ENCODE measurements at places on chromosomes 1 and 21.

- DNase-seq, result no peak
Observed at GRCh38 chr1:86933562-86934377, 19.3 kb downstream of the HS2ST1 start.

DNA sequence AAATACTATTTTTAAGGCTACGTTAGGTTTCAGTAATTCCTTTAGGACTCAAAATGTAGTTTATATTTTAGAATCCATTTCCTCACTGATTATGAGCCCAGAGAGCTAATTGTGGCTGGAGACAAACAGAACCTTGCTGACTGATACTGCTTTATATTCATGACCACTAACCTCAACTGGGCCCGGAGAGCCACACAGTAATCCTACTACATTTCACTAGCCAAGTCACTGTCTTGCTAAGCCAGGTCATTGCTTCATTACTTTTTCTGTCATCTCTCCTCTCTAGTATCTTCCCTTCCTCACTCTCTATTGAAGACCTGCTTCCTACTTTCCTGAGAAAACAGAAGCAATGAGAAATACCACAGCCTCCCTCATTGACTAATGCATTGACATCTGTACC lies 24.7 kb downstream of the IL23R start:
- no peak for DNase-seq

GRCh38 chr1:108862017-108862610 lies 5.2 kb upstream of the AKNAD1 start:
- no peak for DNase-seq

DNA sequence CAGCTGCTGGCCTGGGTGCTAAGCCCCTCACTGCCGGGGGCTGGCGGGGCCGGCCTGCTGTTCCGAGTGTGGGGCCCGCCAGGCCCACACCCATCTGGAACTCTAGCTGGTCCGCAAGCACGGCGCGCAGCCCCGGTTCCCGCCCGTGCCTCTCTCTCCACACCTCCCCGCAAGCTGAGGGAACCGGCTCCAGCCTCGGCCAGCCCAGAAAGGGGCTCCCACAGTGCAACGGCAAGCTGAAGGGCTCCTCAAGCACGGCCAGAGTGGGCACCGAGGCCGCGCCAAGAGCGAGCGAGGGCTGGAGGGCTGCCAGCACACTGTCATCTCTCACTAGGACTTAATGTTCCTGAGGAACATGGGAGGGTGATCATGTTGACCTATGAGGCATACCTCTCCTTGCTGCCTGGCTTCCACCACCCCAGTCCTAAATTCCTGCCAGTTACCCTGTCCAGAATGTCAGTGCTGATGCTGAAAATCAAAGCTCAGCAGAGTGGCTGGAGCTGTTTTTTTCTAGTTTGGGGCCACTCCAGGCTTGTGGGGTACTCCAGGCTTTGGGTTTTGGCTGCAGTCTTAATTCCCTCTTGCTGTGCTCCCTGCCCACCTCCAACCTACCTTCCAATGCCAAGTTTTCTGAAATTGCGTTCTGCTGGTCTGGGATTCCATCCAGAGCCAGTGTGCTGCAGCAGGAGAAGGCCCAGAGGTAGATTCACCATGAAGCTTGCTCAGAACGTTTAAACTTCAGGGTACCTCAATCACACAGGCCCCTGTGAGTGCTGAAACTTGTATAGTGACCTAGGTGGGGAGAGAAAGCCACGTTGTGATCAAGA lies 44.2 kb upstream of the LPGAT1 start:
- no peak for DNase-seq

GRCh38 chr1:113692824-113693431 lies 66.4 kb downstream of the PHTF1 start:
- DNase-seq, result no peak

- DNase-seq, result peak; percentile 52
Observed at GRCh38 chr1:156643778-156644092, 1.8 kb downstream of the BCAN start.

DNA sequence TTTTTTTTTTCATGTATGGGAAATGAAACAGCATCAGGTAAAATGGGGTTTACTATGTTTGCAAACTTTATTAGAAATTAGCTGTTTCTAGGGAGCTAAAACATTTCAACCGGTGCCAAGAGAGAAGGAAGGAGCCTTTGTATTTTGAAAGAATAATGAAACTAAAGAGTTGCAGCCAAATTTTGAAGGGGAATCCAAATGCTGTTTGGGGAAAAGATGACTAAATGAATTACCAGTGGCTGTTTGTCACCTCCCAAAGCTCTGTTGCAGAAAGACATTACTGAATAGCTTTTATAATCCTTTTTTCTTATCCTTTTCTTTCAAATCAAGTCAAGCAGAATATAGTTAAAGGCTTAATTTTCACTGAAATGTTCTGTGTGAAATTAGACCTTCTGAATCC lies 591.3 kb upstream of the ADGRL2 start:
- no peak for DNase-seq

GRCh38 chr1:2495546-2495945 lies 19.5 kb downstream of the PLCH2 start:
- DNase-seq, result no peak

- no peak for DNase-seq
Observed at GRCh38 chr21:25562660-25563059, 44.6 kb downstream of the MRPL39 start.

GRCh38 chr1:54671985-54672608 lies 30.5 kb downstream of the MROH7 start:
- no peak for DNase-seq

DNA sequence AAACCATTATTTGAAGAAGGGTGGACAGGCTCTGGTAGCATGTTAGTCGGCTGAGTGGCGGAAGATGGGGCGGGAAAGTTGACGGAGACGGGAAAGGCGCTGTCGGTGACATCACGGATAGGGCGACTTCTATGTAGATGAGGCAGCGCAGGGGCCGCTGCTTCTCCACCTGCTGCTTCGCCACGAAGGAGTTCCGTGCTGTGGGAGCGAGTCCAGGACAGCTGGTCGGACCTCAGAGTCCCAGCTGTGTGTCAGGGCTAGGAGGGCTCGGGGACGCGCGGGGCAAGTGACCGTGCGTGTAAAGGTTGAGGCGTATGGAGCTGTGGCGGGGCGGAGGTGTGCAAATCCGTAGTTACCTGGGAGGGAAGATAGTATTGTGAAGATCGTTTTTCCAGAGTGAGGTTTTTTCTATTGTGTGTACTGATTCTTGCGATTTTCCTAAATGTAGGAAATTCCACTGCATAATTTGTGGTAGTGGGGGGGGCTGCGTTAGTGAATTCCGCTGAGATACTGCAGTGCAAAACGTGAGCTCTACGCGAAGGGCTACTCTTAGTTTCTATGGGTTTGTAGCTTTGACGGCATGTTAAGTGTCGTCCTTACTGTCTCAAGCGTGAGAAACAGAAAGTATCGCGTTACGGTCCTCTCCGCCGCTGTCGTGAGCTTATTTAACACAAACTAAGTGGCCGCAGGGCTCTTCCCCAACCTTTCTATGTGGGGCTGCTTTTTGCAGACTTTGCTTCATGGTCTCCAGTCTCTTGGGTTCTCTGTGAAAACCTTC lies 111.2 kb upstream of the NBPF11 start:
- DNase-seq, result no peak

- DNase-seq, result no peak
Observed at GRCh38 chr1:74681449-74681848, 7.9 kb upstream of the ERICH3 start.

DNA sequence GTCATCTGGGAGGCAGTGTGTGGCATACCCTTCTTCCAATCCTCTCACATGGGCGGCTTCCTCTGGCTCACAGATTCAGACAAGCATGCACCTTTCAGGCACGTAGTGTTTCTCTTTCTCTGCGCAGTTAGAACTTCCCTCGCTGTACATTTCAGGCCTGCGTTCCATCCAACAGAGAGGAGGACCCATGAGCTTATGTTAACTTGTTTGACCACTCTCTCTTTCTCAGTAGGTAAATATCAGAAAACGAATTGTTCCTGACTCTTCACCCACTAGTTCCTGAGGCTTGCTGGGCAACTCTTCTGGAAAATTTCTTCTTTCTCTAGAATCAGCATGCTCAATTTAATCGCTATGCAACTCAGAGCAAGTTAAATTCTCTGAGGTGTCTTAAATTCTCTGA lies 85.5 kb downstream of the DDX20 start:
- DNase-seq, result no peak

DNA sequence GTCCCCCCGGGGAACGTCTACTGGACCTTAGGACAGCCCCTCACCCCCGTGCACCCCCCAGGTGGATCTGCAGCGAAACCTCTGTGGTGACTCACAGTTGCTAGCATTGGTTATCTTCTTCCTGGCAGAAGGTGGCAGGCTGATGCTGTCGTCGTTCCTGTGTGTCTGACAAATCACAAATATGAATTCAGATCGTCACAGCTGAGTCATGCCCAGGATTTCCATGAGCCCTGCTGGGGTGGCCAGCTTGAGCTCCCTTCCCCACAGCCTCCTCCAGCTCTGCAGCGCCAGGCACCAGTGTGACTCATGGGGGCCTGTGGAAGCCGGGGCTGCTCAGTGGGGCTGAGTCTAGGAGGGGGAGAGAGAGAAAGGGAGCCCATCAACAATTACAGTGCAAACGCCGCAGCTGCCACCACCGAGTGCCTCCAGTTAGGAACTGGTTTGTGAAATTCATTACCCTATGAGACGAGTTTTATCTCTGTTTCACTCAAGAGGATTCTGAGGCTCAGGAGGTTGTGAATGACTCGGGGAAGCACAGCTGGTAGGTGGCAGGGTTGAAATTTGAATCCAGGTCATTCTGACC lies 197.9 kb downstream of the DYRK1A start:
- peak; percentile 81 for DNase-seq

DNA sequence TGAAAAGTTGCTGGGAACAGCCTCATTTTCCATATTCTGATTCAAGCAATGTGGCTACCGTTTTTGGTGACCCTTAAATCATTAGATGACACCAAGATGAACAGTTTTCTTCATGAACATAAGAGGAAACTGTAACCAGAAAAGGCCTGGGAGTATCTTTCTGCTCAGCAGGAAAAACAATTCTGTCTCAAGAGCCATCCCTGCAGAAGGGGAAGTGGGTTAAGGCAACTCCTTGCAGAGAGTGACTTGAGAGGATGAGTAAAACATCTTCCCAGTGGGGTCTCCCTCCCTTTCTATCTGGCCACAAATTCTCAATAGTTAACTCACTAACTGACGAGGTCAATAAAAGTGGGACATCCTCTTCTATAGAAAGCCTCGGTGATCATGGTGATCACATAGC lies 187.6 kb upstream of the NRIP1 start:
- DNase-seq, result no peak

DNA sequence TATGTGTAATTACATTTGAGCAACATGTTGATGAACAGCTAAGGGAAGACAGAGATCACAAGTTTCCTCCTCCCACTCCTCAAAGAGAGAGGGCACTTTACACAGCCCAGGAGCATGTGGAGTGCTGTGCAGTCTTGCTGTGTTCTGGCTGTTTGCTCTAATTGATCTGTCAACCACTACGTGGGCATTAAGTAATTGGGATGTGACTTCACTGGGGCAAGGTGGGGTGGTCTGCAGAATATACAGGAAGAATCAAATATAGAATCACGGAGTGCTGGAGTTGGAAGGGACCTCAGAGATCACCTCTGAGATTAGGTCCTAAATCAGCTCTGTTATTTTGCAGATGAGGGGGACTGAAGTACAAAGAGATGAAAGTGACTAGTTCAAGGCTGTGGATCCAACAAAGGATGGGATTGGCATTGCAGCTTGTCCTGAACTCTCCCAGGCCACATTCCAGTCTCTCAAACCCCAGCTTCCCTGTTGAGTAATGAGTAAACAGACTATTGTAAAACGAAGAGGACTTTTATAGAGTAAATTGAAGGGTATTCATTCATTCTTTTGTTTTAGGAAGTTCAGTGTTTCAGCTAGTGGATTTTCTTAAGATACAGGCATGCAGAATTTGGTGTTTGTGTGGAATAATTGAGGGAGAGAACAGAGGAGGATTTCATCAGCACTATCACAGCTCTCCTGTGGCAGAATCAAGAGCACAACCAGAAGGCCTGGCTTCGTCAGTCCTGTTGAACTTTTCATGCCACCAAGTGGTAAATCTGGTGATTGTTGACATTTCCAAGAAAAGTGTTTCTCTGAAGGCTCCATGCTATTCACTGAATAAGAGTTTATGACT lies 22.4 kb downstream of the NOS1AP start:
- no peak for DNase-seq

DNA sequence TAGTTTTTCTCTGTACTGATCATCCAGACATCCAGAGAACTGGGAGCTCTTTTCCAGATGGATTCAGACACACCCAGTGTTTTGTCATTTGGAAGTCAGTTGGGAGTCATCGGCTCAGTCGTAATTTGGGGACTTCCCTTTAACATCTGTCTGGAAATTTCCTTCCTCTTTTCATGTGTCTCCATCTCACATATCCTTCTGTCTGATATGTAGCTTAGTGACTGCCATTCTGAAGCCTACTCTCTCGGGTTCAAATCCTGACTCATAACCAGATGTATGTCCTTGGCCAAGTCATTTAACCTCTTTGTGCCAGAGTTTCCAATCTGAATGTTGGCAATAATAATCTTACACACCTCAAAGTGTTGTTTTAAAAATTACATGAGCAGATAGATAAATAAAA lies 3.0 kb downstream of the MORC3 start:
- peak; percentile 76 for DNase-seq

- no peak for DNase-seq
Observed at GRCh38 chr1:150577557-150578271, 1.7 kb downstream of the MCL1 start.

DNA sequence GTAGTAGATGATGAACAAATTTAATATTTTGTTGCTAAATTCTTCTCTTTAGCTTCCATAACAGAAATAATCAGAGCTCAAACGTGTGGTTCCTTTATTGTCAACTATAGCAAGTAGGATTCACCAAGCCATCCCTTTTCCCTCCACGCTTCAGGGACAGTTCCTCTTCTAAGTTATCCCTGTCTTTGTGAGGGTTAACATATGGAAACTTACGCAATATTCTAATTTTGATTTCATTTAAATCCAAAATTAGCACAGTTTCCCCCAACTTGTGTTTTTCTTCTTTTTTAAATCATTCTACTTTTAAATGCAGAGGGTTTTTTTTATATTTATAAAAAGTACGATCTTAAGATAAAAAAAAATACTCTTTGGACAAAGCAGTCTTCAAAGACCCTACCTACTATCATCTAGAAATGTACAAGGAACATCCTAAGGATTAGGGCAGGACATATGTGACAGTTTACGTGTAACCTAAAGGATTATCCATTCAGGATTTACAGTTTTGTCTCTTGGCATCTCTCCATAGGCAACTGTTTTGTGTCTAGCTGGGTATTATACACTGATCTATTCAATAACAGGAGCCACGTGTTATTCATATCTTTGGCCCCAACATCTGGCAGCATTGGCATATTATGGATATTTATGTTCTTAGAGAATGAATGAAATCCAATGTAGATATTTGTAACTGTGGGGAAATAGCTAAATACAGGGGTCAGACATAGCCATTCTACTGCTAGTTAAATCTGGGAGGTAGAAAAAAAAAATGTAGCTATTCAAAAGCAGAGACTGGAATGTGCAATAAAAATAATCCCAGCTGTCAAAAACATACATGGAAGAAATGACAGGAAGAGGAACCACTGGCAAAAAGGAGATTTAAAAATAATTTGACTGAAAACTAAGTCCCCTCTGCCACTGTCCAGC lies 272.9 kb downstream of the NEGR1 start:
- DNase-seq, result no peak
